ENCODE measurements at places on chromosomes 7 and 10. TPM values are rescaled to one million over a fixed set of nuclear protein-coding genes. Genes with fewer than 3 reads are reported as not detected.

Gene GLI3
- total RNA-seq = 3.4 TPM

Gene HOXA3
- 6.5 TPM for total RNA-seq

Gene OR2A5
- not detected for total RNA-seq

Gene ASAH2
- 14.0 TPM for total RNA-seq

Gene TET1
- total RNA-seq = 2.4 TPM

Gene AUTS2
- 101 TPM for total RNA-seq

Gene CFAP43
- not detected for total RNA-seq

Gene RAMP3
- 76.5 TPM for total RNA-seq

Gene PRSS2
- total RNA-seq = 6.1 TPM

Gene NUTM2B
- total RNA-seq = 0.78 TPM

Gene CALCR
- not detected for total RNA-seq

Gene MARVELD1
- 97.9 TPM for total RNA-seq

Gene TRPV6
- total RNA-seq = not detected

Gene NEURL1
- 0.28 TPM for total RNA-seq

Gene GTPBP10
- total RNA-seq = 7.4 TPM

Gene AKR1C8
- not detected for total RNA-seq

Gene NPSR1
- not detected for total RNA-seq

Gene MUC3A
- 0.49 TPM for total RNA-seq

Gene CACNB2
- total RNA-seq = 4.5 TPM

Gene AGMO
- 3.0 TPM for total RNA-seq

Gene ANKRD61
- not detected for total RNA-seq

Gene PDK4
- total RNA-seq = 316 TPM

Gene RNF133
- total RNA-seq = 0.68 TPM

Gene TRIM73
- 2.5 TPM for total RNA-seq

Gene SEC31B
- 12.7 TPM for total RNA-seq

Gene FAM24A
- total RNA-seq = not detected

Gene TMEM229A
- not detected for total RNA-seq

Gene APBB1IP
- 8.4 TPM for total RNA-seq

Gene MOGAT3
- not detected for total RNA-seq

Gene CFAP69
- 14.0 TPM for total RNA-seq

Gene MAGI2
- 31.8 TPM for total RNA-seq

Gene IGFBP3
- total RNA-seq = 884 TPM

Gene NACAD
- total RNA-seq = 11.1 TPM

Gene CCL24
- total RNA-seq = not detected

Gene EPHB4
- total RNA-seq = 20.5 TPM

Gene TAC1
- total RNA-seq = 20.7 TPM

Gene CFAP58
- total RNA-seq = 0.35 TPM

Gene HOXA4
- total RNA-seq = 6.1 TPM

Gene SPDYE11
- total RNA-seq = not detected

Gene MAP3K8
- total RNA-seq = 63.4 TPM

Gene ADAMTS14
- total RNA-seq = not detected

Gene GPRIN2
- 0.27 TPM for total RNA-seq

Gene SUFU
- 7.6 TPM for total RNA-seq

Gene HBP1
- 138 TPM for total RNA-seq

Gene STAG3
- 0.56 TPM for total RNA-seq

Gene MBL2
- total RNA-seq = not detected

Gene LIPF
- total RNA-seq = not detected

Gene PSD
- 0.21 TPM for total RNA-seq

Gene RPP38
- 13.1 TPM for total RNA-seq

Measured in thoracic aorta (tissue), 2 donors.